ENCODE measurements at places on chromosomes 2 and 18. TPM values are rescaled to one million over a fixed set of nuclear protein-coding genes. Genes with fewer than 3 reads are reported as not detected.
A peak's percentile ranks its signal among the peaks of the same experiment; 100 is the strongest.

The EGR4 gene
- 0.07 TPM for total RNA-seq

The ING5 gene
- total RNA-seq, result 43.8 TPM

- H3K4me1 ChIP-seq, result no peaks in the 10 kb centered on the region
- H3K27ac ChIP-seq, result no peak overlapping the region
- no peak overlapping the region for H3K4me3 ChIP-seq
Observed at GRCh38 chr2:158178646-158179045, 77.0 kb downstream of the UPP2 start.

GRCh38 chr2:163607630-163608029, 128.2 kb downstream of the FIGN start:
- H3K27me3 ChIP-seq, result no peaks in the 10 kb centered on the region
- no peaks in the 10 kb centered on the region for H3K4me1 ChIP-seq
- no peak overlapping the region for H3K27ac ChIP-seq
- DNase-seq, result no peak

DNA sequence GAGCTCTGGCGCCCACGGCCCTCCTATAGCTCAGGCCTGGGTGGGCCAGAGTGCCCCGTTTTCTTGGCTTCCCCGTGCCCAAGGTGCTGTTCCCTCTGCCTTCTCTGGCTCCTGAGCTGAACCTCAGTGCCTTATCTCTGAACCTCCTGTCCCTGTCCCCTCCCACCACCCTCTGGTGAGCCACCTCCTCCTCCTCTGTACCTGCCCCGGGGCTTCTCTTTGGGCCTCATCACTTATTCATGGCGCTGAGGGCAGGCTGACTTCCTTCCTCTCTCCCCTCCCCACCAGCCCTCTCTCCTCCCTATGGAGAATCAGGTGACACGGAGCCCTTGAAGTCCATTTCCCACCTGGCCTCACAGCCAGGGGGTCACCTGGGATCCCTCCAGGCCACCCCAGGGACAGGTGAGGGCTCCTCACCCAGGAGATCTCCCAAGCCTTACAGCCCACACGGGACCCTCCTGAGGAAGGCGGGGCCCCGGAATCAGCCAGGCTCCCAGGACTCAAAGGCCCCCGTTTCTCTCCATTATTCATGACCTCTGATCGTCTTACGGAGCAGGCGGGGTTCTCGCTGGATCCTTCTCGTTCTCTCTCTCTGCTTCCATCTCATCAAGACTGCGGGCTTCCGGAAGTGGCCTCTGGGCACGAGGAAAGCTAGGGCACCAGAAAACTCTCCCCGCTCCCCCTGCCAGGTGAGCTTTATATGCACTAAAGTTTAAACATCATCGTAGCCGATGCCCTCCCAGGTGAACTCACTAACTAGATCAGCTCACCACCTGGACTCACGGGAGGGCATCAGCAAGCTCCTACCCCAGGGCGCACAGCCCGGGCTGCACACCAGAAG, at the start of gene LOXHD1:
Gene LOXHD1 (minus strand): TSS at position 106 of the 841 bp plus-strand sequence. CDS start 187 bp downstream, outside the sequence.
- H3K36me3 ChIP-seq, result no peaks in the 10 kb centered on the region
- DNase-seq, result no peak
- H3K27ac ChIP-seq, result no peak within 1 kb of the TSS
- H3K4me3 ChIP-seq, result no peak within 1 kb of the TSS

DNA sequence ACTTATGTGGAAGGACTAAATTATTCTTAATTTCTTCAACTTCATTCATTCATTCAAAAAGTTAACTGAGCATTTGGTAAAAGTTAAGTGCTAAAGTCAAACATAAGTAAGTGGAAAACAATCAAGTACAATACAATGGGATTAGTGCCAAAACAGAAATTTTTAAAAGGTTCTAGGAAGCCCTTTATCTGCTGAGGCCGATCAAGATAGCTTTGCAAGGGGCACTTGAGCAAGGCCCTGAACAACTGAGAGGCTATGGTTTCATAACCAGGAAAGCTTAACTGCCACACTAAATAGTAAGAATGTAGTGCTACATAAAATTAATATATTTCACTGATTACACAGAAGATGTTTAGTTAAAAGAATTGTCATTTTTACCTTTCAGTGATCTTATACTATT, 76.5 kb downstream of the NOL10 start:
- no peaks in the 10 kb centered on the region for H3K27me3 ChIP-seq
- peaks cover 14% of the 10 kb centered on the region for H3K36me3 ChIP-seq
- H3K27ac ChIP-seq, result no peak overlapping the region
- H3K4me3 ChIP-seq, result no peak overlapping the region
- no peak for DNase-seq

GRCh38 chr2:27737676-27738348, 33.7 kb upstream of the MRPL33 start:
- H3K4me1 ChIP-seq, result peaks cover 18% of the 10 kb centered on the region
- H3K27ac ChIP-seq, result no peak overlapping the region
- H3K36me3 ChIP-seq, result no peaks in the 10 kb centered on the region
- H3K27me3 ChIP-seq, result no peaks in the 10 kb centered on the region

- peaks cover 1% of the 10 kb centered on the region for H3K27me3 ChIP-seq
- no peaks in the 10 kb centered on the region for H3K4me1 ChIP-seq
- no peak for DNase-seq
Observed at GRCh38 chr18:10878703-10879102, 270.7 kb downstream of the PIEZO2 start.

DNA sequence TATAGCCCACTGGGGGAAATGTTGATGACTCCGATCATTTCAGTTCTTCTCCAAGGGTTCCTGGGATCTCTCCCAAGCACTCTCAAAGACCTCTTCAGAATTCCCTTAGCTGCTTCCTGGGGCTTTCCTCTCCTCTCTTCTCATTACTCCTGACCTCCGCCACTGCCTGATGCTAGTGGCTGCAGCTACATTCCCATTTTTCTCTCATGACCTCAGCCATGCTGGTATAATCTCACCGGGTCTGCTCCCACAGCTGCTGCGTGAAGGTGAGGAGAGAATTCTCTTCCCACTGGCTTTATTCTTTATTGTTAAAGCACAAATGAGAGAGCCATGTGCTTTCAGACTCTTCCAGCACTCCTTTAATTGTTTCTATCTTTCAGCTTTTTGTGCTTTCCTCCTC, 312.0 kb upstream of the ETAA1 start:
- H3K4me3 ChIP-seq, result no peak overlapping the region
- H3K27ac ChIP-seq, result no peak overlapping the region
- H3K4me1 ChIP-seq, result no peaks in the 10 kb centered on the region
- no peaks in the 10 kb centered on the region for H3K36me3 ChIP-seq
- no peaks in the 10 kb centered on the region for H3K27me3 ChIP-seq
- no peak for DNase-seq

The ITGA6 gene
- total RNA-seq, result 16.8 TPM

The MC2R gene
- total RNA-seq, result not detected

The WDSUB1 gene
- 5.6 TPM for total RNA-seq

GRCh38 chr2:80312282-80312839, 7.8 kb upstream of the LRRTM1 start:
- no peak overlapping the region for H3K4me3 ChIP-seq
- H3K27ac ChIP-seq, result no peak overlapping the region
- no peaks in the 10 kb centered on the region for H3K36me3 ChIP-seq
- DNase-seq, result no peak
- no peaks in the 10 kb centered on the region for H3K4me1 ChIP-seq

GRCh38 chr2:178870703-178871102, 63.5 kb upstream of the TTN start:
- no peak for DNase-seq
- H3K36me3 ChIP-seq, result peaks cover 2% of the 10 kb centered on the region
- H3K27me3 ChIP-seq, result no peaks in the 10 kb centered on the region
- H3K27ac ChIP-seq, result no peak overlapping the region

DNA sequence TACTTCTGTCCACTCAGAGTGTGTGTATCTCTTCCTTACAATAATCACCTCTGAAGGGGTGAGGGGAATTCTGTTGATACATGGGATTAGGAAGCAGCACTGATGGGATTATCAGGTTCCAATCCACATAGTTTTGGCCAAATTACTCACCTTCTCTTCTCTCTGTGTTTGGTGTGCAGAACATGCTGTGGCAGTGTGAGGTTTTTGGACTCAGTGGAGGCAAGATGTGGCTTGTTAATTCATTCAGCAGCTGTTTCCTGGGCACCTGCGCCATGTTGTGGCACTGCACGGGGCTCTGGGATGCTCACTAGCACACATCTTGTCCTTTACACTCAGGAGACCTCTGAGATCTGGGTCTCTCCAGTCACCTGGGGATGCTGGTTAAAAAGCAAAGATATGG, 350.3 kb upstream of the HS6ST1 start:
- no peaks in the 10 kb centered on the region for H3K4me1 ChIP-seq
- no peak for DNase-seq
- no peaks in the 10 kb centered on the region for H3K36me3 ChIP-seq
- no peak overlapping the region for H3K4me3 ChIP-seq
- H3K27me3 ChIP-seq, result peaks cover 9% of the 10 kb centered on the region

The CDH19 gene
- total RNA-seq, result not detected

DNA sequence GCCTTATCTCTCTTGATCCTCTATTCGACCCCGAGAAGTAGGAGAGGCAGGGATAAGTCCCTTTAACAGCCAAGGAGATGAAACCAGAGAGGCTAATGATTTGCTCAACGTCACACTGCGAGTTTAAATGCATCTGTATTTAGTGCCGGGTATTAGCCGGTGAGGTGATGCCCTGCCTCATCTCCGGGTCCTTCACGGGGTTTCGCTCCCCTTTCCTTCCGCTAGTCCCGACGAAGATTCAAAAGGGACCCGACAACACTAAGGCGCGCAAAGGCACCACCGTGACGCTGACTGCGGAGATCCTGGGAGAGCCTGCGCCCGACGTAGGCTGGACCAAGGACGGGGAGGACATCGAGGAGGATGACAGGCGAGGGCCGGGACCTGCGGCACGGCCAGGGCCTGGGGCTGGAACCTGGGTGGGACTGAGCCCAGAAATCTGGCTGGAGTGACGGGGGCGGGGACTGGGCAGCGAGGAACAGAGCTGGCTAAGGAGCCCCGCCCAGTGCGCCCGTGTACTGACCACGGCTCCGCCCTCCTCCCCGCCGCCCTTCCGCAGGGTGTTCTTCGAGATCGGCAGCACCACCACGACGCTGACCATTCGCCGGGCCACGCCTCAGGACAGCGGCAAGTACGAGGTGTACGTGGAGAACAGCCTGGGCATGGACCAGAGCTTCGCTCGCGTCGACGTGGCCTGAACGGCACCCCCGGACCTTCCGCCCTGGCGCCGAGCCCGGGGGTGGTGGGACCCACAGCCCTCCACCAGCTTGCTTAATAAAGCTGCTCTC, 1.0 kb upstream of the GMPPA start:
- peaks cover 28% of the 10 kb centered on the region for H3K4me1 ChIP-seq
- no peak overlapping the region for H3K27ac ChIP-seq
- peak overlapping the region; percentile 91 for H3K4me3 ChIP-seq
- no peak for DNase-seq

- peaks cover 6% of the 10 kb centered on the region for H3K27me3 ChIP-seq
- no peak overlapping the region for H3K27ac ChIP-seq
- H3K4me3 ChIP-seq, result no peak overlapping the region
- DNase-seq, result no peak
- peaks cover 7% of the 10 kb centered on the region for H3K4me1 ChIP-seq
- H3K36me3 ChIP-seq, result peaks cover 2% of the 10 kb centered on the region
Observed at GRCh38 chr2:8203364-8203763, 478.5 kb upstream of the ID2 start.

DNA sequence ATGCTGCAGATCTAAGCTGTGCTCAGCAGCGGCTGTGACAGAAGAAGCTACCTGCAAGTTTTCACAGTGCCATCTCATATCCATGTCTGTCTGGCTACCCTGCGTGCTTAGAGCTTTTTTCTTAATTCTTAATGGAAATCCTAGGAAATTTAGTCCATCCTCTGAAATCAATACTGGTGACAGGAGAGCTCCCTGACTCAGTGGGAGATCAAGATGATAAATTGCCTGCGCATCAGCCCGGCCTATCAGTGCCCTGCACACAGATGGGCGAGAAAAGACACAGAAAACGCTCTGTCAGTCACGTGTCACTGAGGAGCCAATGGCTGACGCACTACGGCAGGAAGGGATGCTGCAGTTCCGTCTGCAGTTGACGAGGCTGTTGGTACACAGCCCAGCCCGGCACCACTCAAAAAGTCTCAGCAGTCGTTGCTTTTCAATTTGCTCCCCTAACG, 819.6 kb upstream of the FSHR start:
- DNase-seq, result peak; percentile 77
- H3K4me1 ChIP-seq, result peaks cover 2% of the 10 kb centered on the region
- H3K27ac ChIP-seq, result peak overlapping the region; percentile 61
- H3K27me3 ChIP-seq, result no peaks in the 10 kb centered on the region
- H3K4me3 ChIP-seq, result peak overlapping the region; percentile 82
- no peaks in the 10 kb centered on the region for H3K36me3 ChIP-seq

DNA sequence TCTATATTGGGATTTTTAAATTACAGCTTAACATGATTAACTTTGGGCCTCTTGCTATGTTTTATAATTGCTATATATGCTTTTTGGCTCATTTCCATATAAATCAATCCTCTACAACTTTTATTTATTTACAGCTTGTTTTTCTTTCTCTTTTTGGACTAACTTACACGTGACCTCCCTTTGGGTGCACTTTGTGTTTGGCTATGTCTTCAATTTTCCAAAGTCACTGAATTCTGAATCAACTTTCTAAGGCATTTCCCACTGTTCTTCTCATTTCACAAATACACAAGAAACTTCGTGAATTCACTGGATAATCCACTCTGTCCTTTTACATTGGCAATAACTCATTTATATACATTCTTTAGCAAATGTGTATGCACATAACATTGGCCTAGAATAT, 5.4 kb upstream of the CPS1 start:
- no peaks in the 10 kb centered on the region for H3K4me1 ChIP-seq
- H3K27ac ChIP-seq, result no peak overlapping the region
- DNase-seq, result no peak
- peaks cover 7% of the 10 kb centered on the region for H3K27me3 ChIP-seq
- H3K36me3 ChIP-seq, result no peaks in the 10 kb centered on the region
- H3K4me3 ChIP-seq, result no peak overlapping the region

GRCh38 chr18:47115205-47115604, 35.1 kb downstream of the HDHD2 start:
- no peaks in the 10 kb centered on the region for H3K27me3 ChIP-seq
- H3K36me3 ChIP-seq, result peaks cover 31% of the 10 kb centered on the region
- H3K4me3 ChIP-seq, result no peak overlapping the region
- DNase-seq, result no peak

The KATNAL2 gene
- total RNA-seq, result 0.45 TPM

DNA sequence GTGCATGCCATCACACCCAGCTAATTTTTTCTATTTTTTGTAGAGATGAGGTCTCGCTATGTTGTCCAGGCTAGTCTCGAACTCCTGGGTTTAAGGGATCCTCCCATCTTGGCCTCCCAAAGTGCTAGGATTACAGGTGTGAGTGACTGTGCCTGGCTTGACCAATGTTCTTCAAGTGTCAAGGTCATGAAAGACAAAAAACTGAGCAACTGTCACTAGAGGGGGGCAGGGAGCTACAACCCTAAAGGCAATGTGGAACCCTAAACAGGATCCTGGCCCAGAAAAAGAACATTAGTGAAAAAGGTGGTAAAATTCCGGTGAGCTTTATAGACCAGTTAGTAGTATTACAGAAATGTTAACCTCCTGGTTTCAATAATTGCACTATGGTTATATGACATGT, 7.3 kb downstream of the MYO5B start:
- H3K27me3 ChIP-seq, result peaks cover 15% of the 10 kb centered on the region
- no peak overlapping the region for H3K4me3 ChIP-seq
- no peaks in the 10 kb centered on the region for H3K36me3 ChIP-seq
- peaks cover 4% of the 10 kb centered on the region for H3K4me1 ChIP-seq
- H3K27ac ChIP-seq, result no peak overlapping the region

The FAM136A gene
- total RNA-seq, result 44.0 TPM

The TMEM198 gene
- 1.1 TPM for total RNA-seq

The SERPINB10 gene
- not detected for total RNA-seq

GRCh38 chr2:22656426-22656825, 728.6 kb upstream of the KLHL29 start:
- H3K4me3 ChIP-seq, result no peak overlapping the region
- H3K36me3 ChIP-seq, result no peaks in the 10 kb centered on the region
- no peak for DNase-seq

Data from activated naive CD4-positive, alpha-beta T cell treated with anti-CD3 and anti-CD28 coated beads for 36 hours (primary cell).